ENCODE measurements at places on chromosomes 16 and 17.

DNA sequence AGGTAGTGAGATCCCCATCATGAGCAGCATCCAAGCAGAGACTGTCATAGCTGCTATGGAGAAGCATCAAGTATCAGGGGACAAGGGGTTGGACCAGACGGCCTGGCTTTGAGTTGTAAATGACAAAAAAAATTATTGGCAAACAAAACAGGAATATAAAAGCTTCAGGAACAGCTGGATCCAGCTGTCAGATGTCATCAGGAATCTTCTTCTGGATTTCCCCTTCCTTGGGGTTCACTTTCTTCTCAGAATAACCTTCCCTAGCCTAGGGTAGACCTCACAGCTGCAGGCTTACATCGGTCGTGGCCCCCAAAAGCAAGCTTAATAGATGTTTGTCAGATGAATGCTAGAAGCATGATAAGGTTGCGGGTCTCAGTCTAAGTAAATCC lies 17.2 kb upstream of the RAI1 start:
- no peak for DNase-seq

DNA sequence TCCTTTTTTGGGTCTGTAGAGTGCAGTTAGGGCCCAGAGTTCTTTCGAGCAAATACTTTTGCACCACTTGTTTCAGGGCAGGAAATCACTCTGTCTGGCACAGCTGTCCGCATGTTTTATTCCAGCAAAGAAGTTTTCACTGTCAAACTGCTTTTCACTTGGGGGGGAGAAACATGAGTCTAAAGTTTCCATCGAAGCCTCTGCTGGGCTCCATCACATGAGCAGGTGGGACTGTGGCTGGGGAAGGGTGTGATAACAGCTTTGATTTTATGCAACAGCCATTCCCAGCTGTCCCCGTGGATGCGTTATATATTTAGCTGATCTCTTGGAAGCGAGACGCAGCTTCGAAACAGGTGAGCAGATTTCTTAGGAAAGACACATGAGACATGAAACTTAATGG lies 288.6 kb downstream of the SNX29 start:
- peak; percentile 9 for DNase-seq

- DNase-seq: no peak
Observed at GRCh38 chr17:6376931-6377361, 58.0 kb downstream of the AIPL1 start.

- DNase-seq: no peak
Observed at GRCh38 chr17:81040791-81041337, 5.9 kb downstream of the BAIAP2 start.

DNA sequence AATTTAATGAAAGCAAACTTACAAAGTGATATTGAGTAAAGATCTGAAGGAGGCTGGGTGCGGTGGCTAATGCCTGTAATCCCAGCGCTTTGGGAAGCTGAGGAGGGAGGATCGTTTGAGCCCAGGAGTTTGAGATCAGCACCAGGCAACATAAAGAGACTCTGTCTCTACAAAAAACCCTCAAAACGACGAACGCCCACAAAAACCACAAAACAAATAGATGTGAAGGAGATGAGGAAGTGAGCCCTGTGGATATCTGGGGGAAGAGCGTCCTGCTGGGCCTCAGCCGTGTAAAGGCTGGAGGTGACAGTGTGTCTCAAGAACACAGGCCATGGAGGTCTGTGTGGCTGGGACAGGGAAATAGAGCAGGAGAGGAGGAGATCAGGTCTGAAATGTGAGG lies 68.8 kb downstream of the ITFG1 start:
- no peak for DNase-seq

GRCh38 chr17:29749045-29749825 lies 126.5 kb upstream of the CORO6 start:
- DNase-seq: no peak

DNA sequence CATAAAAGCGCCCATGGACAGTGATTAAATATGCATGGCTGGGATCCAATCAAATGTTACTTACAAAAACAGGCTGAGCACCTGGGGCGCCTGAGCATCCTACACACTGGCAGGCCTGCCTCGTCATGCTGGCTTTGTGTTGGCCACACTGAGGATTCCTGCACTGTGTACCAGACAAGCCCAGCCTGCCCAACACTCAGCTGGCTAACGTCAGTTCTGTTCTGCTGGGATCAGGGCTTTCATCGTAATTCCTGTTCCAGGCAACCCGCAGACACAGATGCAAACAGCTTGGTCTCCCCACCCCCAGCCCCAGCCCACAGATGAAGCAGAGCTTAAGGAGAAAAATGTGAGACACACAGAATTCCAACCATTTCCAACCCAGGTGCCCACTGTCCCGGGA lies 30.7 kb downstream of the PIMREG start:
- no peak for DNase-seq

GRCh38 chr16:47574091-47575054 lies 113.2 kb downstream of the PHKB start:
- DNase-seq: no peak

- no peak for DNase-seq
Observed at GRCh38 chr17:29582254-29582765, 7.1 kb downstream of the GIT1 start.

- no peak for DNase-seq
Observed at GRCh38 chr17:5127910-5128309, 12.1 kb downstream of the USP6 start.

GRCh38 chr17:1498869-1499268 lies 6.4 kb upstream of the MYO1C start:
- no peak for DNase-seq

DNA sequence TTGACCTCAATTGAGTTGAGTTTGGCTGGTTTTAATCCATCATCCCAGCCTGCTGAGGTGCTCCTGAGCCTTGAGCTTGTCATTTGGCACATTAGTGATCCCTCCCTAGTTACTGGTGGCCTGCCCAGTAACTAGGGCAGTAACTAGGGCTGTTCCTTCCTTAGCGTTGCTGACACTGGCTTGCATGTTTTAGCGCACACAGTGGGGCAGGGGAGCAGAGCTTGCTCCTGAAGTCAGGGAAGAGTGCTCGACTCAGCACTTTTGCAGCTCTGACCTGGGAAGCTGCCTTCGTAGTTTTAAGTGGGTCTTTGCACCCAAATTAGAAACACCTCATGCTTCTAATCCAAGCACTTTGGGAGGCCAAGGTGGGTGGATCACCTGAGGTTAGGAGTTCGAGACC lies 15.7 kb downstream of the CCDC42 start:
- DNase-seq: no peak

GRCh38 chr16:21566891-21567414 lies 32.4 kb upstream of the METTL9 start:
- peak; percentile 33 for DNase-seq

DNA sequence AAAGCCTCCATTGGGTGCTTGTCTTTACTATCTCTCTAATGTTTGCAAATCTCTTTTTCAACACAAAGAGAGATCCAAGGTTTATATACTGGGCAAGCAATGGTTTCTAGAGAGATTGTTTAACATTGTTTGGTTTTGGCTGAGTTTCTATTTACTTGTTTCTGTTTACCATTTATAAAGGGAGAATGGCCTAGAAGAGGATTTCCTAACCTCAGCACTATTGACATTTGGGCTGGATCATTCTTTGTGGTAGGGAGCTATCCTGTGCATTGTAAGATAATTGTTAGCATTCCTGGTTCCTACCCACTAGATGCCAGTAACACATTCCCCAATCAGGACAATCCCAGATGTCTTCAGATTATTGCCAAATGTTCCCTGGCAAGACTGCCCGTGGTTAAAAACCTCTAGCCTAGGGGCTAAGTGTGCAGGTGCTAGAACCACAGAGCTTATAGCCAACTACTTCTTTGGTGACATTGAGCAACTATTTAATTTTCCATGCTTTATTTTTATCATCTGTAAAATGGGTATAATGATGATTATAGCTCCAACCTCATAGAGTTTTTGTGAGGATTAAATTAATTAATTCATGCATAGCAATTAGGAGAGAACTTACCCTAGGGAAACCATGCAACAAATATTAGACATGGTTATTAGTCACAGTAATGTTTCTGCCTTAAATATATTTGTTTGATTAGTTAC lies 413.9 kb upstream of the MAF start:
- DNase-seq: no peak

GRCh38 chr16:54270711-54271110 lies 15.9 kb downstream of the IRX3 start:
- no peak for DNase-seq

DNA sequence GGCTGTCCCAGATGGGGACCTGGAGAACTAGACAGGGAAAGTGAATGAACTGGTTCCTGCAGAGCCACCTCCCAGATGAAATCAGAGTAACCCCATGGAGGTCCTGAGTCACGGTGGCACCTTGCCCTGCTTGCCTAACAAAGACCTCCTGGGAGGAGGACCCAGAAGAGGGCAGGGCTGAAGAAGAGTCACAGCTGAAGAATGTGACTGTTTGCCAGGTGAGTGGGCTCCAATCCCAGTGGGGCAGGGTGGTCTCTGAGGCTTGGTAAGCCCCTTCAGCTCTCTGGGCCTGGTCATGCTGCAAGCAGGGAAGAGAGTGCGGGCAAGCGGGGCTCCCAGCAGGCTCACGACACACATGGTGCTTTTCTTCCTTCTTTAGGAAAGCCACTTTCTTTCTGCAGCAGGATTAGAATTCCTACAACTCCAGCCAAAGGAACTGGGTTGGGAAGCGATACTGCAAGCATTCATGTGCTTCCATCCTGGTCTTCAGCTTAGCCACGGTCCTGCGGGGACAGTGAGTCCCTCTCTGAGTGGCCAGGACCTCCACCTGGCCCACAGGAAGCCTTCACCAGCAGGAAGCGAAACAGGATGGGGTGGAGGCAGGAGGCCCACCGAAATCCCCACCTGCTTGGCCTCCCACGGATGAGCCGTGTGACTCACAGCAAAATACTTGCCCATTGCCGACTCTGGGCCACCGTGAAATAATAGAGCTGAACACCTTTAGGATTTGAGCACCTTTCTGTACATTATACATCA lies 4.3 kb downstream of the C16orf74 start:
- peak; percentile 93 for DNase-seq

GRCh38 chr17:62592341-62593099 lies 35.0 kb upstream of the MRC2 start:
- DNase-seq: no peak

DNA sequence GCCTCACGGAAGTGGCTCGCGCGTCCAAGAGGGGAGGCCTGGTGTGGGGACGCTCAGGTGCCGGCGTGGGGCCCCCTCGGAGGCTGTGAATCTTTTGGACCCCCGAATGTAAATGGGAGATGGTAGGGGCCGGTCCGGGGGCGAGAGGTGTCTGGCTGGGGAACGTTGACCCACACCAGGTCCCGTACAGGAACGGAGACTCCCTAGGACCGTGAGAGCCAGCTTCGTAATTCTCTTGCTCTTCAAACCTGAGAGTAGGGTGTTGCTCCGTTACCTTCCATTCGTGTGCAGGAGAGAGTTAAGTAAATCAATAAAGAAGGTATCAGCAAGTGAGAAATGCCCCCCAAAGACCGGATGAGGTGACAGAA lies 481 bp downstream of the LYRM1 start:
- no peak for DNase-seq

- DNase-seq: no peak
Observed at GRCh38 chr16:10577305-10578202, 2.8 kb downstream of the EMP2 start.

GRCh38 chr17:42050393-42051012 lies at the start of gene C17orf113:
Gene C17orf113, minus strand, starts transcription at chr17:42050601. Its CDS starts 7,225 bp downstream, at chr17:42043376.
- DNase-seq: no peak

DNA sequence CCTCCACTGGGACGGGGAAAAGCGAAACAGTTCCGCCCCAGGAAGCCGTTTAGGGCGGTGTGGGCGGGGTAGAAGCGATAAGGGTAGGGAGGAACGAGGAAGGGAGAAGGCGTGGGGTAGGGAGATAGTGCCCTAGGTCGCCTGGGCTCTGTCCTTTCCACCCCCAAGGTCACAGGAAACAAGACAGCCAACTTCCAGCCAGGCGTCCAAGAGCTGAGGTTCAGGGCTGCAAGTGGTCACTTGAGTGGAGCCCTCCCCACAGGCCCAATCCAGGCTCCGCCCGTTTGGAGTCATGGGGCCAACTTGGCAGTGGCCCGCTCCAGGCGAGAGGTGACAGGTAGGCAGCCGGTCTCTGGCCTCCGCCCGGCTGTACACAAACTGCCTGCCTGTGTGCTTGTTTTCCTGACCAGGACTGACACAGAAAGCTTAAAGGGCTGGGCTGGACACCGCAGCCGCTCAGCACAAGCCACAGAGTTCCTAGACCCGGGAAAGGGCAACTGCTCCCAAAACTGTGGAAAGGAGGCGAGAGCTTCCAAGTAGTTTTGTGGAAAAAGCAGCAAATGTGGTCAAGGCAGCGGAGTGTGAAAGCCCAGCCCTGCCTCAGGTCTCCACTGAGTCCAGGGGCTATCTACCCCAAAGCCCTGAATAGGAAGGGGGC lies at the start of gene RILP:
Gene RILP (minus strand): TSS at position 23 of the 658 bp plus-strand sequence. CDS start 62 bp downstream, outside the sequence.
- DNase-seq: no peak

- DNase-seq: no peak
Observed at GRCh38 chr17:2400474-2400866, 390 bp downstream of the MNT start.

DNA sequence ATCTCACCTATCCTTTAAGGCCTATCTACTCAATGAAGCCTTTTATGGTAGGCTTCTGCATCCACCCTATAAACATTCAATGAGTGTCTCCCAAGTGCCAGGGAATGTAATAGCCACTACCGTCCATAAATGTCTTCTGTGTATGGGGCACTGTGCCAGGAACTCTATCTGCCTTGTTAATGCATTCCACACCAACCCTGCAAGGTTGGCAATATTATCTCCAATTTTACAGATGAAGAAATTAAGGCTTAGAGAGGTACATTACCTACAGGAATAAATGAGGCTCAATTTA lies 20.0 kb downstream of the MAP3K14 start:
- no peak for DNase-seq

- DNase-seq: no peak
Observed at GRCh38 chr16:87653234-87653633, 50.9 kb downstream of the JPH3 start.

- no peak for DNase-seq
Observed at GRCh38 chr16:49330562-49331201, 42.9 kb upstream of the C16orf78 start.

GRCh38 chr17:50683434-50684287 lies 24.1 kb downstream of the ANKRD40 start:
- peak; percentile 56 for DNase-seq

DNA sequence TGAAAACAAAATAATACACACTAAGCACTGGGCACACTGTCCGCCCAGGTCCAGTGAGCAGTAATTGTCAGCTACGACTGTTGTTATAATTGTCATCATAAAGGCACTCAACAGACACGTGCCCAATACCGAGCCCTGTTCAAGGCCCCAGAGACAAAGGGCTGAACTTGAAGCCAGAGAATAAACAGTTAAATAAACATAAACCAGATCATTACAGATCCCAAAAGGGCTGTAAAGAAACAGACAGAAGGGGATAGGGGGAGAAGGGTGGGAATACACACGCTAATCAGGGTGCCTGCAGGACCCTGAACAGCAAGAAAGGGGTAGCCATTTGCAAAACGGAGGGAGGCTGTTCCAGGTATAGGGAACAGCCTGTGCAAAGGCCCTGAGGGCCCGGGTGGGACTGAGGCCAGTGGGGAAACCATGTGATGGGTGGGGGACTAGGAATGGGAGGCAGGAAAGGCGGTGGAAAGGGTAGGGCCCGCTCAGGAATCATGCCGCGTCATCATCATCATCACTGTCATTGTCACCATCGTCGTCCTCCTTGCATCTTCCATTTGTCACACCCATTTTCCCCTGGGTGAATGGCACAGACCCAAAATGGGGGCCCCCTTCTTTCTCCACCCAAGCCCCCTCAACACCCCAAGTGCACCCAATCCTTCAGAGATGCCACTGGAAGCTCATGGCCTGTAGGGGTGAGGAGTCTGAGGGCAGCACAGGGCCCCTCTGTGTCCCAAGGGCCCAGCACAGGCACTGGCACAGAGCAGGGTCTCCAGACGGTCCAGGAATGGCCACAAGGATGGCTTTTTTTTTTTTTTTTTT lies 6.3 kb downstream of the CARHSP1 start:
- DNase-seq: no peak

GRCh38 chr16:52308051-52308450 lies 238.9 kb downstream of the TOX3 start:
- DNase-seq: no peak

Measured in RWPE2 (cell line).